ENCODE measurements at places on chromosomes 1 and 21.

DNA sequence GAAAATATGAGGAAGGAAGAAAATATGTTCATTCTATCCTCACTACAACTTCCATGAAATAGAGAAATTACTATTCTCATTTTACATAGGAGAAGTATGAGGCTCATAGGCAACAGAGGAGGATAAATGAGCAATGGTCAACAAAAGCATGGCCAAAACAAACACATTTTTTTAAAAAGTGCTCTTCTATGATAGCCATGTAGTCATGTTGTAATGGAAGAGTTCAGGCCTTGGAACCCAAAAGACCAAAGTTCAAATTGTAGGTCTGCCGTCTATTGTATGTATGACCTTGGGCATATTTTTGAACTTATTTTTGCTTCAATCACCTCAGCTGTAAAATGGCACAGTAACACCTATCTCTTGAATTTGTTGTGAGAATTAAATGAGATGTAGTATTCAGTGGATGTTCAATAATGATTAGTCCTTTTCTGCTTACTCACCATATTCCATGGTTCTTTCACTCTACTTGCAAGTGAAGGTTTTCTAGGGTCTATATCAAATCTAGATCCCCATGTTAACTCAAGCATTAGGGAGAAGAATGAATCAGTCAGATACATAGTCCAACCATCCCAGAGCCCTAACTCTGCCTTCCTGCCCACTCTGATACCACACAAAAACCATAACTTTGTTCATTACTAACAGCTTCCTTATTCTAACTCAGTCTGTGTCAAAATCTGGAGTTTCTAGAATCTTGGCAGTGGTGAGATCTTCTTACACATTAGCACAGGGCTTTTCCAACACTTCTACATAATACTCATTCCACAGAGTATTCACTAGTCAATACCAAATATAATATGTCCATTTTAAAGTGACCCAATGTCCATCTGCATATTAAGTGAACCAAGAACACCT is 353.2 kb downstream of the PLPP3 start:
- DNase-seq = no peak

GRCh38 chr1:11563560-11564069 is 84.7 kb downstream of the DISP3 start:
- no peak for DNase-seq

GRCh38 chr1:12052997-12053686 is 10.0 kb upstream of the TNFRSF8 start:
- DNase-seq = no peak

DNA sequence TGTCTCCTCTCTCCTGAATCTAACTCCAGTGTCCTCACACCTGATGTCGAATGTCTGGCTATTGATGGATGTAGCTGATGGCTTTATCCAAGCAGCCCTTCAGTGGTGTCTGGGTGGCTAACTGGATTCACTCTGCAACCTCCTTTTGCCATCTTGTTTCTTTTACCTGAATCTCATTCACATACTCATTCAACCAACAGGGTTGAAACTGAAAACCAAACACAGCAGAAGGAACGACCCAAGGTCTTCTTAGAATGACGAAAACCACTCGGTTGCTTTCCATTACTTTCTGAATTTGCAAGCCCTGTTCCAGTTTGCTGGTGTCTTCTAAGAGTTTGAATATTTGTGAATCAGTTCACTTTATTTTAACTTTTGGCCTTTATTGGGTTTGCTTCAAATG is 424.3 kb upstream of the CXADR start:
- no peak for DNase-seq

DNA sequence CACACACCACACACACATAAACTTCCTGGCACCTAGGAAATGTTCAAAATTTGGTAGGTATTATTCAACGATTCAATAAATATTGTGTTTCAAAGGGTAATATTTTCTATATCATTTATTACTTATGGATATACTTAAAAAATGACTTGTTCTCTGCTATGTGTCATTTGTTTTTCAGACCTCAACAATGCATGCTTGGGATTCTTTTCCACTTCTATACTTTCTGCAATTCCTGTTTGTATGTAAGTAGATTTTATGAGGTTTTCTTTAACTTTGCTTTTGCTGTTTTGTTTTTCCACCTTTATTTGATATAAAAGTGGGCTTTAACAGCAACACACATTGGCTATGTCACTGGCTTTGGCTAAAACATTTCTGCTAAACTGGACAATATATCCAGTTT is 3.5 kb downstream of the CEP170 start:
- DNase-seq = no peak

DNA sequence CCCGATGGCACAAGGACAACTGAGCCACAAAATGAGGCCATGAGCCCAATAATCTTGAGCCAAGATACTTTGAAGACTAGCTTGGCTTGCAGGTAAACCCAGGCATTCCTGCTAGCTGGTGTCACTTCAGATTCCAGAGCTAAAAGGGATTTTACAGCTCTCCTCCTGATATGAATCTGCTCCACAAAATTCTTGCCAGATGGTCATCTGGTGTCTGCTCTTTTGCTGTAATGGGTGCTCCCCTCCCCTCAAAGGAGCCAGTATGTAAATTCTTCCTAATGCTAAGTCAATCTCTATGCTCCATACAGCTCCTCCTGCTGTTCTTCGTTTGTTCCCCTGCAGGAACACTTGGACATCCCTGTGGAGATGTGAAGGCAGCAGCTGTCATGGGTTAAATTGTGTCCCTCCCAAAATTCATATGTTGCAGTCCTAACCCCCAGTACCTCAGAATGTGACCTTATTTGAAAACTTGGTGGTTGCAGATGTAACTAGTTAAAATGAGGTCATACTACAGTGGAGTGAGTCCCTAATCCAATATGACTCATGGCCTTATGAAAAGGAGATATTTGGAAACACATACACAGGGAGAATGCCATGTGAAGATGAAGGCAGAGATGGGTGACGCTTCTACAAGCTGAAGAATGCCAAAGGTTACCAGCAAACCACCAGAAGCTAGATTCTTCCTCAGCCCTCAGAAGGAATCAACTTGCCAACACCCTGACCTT is 180.6 kb upstream of the PALMD start:
- no peak for DNase-seq

DNA sequence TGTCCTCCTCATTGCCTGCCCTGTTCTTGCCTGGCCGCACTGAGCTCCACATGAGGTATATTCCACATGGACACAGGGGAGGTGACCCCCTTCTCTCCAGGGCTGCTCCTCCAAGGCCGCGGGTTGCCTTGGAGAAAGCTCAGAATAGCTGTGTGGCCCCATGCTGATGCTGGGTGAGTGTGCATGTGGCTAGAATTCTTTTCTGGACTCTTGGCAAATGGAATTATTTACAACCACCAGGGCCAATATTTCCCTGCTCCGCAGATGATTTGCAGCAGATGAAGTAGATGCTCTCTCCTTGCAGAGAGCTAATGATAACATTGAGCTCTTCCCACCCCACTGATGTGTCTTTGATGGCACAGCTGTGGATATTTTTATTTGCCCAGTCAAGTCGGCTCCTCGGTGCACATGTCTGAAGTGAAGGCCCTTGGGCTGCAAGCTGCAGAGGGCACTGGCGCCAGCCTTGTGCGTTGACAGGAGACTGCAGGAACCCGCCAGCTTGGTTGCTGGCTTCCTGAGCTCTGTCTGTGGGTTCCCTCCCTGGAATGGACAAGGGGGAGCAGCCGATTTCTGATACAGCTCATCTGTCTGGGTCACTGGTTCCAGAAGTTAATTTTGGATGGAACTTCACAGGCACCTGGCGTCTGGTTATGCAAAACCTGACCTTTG is 404.7 kb upstream of the VAMP3 start:
- no peak for DNase-seq

DNA sequence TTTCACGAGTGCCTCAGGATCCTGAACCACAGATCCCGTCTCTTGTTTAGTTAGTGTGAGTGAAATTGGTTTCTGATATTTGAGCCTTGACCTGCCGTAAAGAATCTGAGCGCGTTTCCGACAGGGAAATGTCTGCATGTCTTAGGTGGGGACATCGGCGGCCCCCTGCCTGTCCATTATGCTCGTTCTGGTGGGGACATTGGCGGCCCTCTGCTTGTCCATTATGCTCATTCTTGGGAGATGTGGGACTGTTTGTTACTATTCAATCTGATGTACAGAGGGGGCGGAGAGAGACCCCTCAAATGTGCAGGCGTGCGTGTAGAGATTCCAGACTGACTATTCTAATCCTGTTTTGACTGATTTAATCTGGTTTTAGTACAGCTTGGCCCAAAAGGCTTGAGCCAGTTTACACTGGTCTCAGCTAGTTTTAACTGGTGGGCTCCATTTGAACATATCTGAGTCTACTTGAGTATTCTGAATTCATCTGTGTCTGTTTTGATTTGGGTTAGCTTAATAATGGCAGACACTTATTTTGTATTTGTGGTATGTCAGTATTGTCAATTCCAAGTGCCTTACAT is 6.6 kb upstream of the TINAGL1 start:
- no peak for DNase-seq

- DNase-seq = no peak
Measured at GRCh38 chr21:26572076-26572701, 897 bp downstream of the CYYR1 start.

GRCh38 chr1:67792741-67793458 is 40.4 kb downstream of the GNG12 start:
- no peak for DNase-seq

- no peak for DNase-seq
Measured at GRCh38 chr1:204272505-204272904, 58.7 kb upstream of the GOLT1A start.

- no peak for DNase-seq
Measured at GRCh38 chr1:246365708-246366107, 141.4 kb downstream of the SMYD3 start.

DNA sequence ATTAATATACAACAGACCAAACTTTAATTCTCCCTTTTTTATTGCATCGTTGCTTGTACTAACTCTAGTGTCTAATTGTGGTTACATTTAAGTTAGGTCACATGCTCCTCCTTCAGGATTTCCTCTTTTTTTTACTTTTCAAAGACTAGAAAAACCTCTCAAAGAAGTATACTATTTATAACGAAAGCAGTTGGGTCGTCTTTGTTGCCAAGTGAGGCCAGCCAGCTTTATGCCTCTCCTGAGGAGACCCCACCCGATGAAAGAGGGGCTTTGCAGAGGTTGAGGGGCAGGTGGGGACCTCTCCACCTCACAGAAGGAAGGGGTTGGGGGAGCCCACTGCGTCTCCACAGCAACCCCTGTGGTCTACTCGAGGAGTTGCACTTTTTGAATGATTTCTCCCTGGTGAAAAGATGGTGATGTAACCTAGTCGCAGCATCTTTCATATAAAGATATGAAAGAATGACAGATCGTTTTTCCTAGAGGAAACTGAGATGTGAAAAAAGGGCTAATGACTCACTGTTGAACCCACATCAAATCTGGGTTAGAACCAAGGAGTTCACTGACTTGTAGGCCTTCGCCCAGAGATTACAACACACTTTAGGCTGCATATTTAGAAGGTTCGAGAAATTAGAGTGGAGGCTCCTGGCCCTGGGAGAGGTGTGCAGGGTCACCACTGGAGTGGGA is 6.4 kb downstream of the TGFB2 start:
- no peak for DNase-seq

DNA sequence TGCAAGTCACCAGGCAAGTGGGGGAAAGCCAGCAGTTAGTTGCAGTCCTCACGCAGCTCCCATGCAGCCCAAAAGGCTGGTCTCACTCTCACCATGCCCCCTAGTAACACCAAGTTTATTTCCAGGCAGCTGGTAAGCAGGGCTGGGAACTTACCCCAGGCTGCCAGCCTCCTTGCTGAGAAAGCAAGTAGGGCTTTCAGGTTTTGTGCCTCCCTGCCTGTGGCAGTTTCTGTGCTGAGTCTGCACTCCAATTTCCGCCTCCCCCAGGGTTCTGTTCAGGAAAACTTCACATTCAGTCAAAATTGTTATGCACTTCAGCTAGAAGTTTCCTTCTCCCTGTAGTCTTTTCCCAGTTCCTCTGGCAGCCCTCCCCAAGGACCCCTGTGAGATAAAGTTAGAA is 102.0 kb upstream of the SGIP1 start:
- no peak for DNase-seq

DNA sequence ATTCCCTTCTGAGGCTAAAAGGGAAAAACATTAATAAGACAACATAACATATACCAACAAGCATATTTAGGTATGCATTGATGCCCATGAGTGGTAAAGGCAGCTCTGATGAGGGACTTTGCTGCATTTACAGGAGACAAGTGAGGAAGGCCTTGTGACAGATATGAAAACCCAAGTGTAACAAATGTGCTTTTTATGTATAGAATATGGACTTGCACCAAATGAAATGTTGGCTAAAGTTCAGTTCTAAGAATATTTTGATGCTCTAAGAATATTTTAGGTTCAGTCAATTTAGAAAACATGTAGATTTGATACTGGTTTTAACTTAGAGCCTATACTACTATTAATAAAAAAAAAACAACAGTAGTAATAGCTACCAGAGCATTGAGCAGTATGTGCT is 424.7 kb downstream of the LMO4 start:
- DNase-seq = no peak

DNA sequence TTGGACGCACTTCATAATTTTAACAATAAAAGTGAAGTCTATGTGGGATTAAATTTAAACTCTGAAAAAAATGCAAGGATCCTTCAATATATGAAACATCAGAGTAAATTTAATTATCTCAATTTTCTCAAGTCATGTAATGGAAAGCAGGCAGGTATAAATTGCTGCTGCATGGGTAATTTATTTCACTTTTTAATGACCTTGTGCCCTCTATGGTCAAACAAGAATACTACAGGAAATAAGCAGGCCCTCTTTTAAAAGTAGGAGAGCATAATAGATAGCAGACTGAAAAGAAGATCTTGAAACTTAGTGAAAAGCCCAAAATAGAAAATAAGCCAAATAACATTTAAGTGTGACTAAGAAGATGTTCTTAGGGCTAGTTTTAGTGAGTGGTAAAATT is 22.9 kb downstream of the BCAS2 start:
- DNase-seq = no peak

- no peak for DNase-seq
Measured at GRCh38 chr1:215568299-215568692, 1.2 kb downstream of the KCTD3 start.

DNA sequence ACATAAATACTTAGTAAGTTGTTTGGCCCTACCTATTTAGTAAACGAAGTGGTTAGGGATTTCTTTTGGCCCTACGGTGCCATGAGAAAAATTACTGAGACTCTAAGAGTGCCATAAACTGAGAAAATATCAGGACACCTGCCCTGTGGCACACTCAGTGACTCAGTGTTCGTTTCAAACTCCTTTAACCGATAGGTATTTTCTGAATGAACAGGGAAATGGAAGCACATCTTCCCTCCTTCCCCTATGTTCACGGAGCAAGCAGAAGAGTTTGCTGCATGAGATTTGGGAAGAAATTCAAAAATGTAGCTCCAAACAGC is 134.2 kb downstream of the KAZN start:
- no peak for DNase-seq

GRCh38 chr1:201849372-201850052 is 20.6 kb downstream of the IPO9 start:
- no peak for DNase-seq

DNA sequence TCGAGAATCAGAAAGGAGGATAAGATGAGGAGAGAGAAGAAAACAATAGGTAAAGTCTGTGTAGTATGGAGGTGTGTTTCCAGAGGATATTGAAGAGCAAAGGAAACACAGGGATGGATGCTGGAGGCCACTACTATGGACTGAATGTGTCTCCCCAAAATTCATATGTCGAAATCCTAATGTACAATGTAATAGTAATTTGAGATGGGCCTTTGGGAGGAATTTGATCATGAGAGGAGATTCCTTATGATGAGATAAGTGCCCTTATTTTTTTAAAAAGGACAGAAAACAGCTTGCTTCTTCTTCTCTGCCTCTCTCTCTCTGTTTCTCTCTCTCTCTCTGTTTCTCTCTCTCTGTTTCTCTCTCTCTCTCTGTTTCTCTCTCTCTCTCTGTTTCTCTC is 602.2 kb upstream of the ADAMTS5 start:
- DNase-seq = no peak
